ENCODE measurements at places on chromosomes 2 and 18.

DNA sequence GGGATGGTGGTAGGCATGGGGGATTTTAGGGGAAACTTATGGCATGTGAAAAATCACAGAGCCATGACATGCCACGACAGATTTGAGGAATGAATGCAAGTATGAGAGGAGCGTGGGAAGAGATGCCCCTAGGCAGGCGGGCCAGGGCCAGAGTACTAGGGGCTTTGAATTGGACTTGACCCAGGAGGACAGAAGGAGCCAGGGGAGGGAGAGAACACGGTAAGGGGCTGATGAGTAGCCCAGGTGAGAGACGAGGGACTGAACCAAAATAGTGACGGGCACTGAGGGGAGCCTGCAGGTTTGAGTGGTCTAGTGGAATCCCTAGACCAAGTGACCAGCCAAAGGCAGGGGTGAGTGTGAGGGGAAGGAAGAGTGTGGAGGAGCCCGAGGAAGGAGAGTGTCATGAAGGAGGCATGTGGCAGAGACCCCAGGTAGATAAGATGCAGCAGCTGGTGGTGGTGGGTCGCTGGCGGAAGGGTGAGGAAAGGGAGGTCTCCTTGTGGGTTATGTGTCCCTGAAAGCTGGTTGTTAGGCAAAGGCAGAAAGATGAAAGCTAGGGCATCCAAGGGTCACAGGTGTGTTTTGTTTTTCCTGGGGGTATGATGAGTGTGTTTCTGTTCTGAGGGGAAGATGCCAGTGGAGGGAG, 48.7 kb downstream of the ZBTB7C start:
- DNase-seq, result no peak

DNA sequence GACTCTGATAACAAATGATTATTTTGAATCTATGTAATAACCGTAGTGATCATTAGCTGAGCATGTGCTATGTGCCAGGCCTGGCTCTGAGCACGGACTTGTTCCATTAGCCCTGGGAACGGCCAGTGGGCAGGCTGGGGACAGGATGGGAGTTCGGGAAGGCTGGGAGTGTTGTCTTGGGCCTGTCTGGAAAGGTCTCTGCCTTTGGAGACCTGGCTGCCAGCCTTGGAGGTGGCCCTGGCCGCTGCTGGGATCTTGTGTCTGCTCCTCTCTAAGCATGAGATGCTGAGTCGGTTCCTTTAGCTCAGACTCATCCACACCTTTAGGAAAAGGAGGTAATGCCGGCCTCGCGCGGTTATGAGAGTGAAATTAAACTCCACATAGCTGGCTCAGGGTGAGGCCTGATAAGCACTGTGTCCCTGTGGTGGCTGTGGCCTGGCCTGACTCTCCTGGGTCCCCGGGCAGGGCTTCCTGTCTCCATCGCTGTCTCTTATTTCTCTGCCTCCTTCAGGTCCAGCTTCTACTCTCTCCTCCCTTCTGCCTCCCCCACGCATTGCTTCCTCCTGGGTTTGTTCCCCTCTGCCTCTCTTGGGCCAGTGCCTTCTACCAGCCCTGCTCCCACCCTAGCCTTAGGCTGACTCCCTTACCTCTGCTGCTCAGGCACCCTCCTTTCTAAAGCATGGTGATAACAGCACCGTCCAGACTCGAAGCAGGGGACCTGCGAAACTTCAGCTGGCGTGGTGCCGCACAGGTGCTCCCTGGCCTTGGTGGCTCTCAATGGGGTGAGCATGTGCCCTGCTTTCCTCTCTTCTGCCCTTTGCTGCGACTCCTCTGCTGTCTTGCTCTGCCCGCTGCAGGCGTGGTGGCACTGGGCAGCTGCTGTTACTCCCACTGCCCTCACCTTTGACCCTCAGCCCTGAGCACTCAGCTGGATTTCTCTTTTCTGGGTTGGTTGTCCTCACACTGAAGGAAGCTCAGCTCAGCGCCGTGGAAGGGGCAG, 41.8 kb downstream of the NCK2 start:
- no peak for DNase-seq

GRCh38 chr18:58097907-58098166, 53.8 kb downstream of the NEDD4L start:
- no peak for DNase-seq

DNA sequence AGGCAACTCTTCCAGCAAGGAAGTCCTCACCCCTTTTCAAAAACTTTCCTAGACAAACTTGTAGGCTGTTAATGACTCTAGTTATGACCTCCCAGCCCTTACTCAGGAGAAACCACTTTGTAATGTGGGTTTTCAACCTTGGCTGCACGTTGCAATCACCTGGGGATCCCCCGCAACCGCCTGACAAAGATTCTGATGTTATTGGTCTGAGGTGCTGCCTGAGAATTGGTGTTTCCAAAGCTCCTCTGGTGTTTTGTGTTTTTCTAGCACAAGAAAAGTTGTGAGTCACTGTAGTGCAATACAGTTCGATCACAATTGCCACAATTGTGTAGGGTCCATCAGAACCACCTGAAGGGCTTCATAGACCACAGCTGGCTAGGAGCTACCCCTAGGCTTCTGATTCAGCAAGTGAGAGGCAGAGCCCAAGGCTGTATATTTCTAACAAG, 121.6 kb downstream of the SP100 start:
- no peak for DNase-seq

DNA sequence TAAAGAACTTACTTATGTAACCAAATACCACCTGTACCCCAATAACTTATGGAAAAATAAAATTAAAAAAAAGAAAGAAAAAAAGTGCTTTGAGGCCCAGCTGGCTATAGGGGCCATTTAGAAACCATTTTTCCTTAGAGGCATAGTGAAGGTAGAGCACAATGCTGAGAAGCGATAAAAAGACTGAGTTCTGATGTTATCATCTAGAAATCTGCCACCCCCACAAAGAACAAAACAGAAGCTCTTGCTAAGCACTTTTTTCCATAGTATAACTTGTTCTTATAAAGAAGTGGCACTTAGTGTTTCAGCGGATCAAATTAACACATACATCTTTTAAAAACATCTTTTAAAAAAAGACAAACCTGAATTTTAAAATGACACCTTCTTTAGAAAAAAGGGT, 51.4 kb downstream of the ICOS start:
- no peak for DNase-seq

DNA sequence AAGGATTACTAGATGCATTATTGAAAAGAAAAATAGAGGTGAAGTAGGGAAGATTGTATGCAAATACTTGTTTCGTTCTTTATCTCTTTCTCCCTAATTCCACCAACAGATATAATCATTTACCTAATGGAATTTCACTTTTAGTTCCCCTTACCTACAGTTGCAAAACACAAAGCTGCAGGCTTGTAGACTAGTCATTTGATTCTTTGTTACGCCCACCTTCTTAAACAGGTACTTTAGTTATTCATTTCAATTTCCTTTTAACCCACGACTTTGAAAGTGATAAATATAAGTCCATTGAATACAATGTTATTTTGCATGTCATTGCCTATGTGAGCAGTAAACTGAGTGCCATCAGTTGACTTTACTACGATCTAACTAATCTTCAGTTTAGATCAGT, 3.9 kb upstream of the HRH4 start:
- DNase-seq, result no peak

DNA sequence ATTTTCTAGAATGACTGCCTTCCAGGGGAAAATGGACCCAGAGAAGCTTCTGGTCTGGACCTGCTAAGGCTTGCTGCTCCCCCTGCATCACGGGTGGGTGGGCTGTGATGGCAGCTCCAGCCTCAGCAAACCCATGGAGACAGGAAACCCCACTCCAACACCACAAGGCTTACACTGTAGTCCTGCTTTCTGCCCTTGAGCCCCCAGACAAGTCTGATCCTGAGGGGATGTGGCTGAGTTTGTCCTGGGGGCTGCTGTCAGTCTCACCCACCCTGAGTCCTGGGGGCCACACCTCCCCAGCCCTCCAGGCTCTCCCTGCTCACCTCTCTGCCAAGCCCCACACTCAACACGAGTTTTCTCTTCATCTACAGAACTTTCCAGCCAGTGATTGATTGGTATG, 279.4 kb downstream of the EIPR1 start:
- DNase-seq, result no peak

GRCh38 chr2:28868611-28869010, 1.5 kb downstream of the TRMT61B start:
- DNase-seq, result no peak

DNA sequence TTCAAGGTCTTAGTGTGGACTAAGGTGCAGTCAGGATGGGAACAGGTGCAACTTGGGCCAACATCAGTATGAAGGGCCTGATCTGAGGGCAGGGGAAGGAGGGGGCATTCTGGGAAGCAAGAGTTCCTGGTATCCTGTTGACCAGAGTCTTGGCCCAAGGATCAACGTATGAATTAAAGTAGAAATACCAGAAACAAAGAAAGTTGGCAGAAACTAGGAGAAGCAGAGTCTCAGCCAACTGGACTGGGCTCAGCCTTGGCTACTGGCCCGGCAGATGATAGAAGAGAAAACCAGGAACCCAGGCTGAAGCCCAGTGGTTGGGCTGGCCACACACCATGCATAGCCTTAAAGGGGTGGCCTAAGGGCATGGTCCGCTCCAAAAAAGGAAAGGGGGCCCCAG, 2.3 kb downstream of the CETN1 start:
- no peak for DNase-seq

GRCh38 chr2:16257322-16258028, 317.1 kb downstream of the MYCN start:
- DNase-seq, result no peak

- peak; percentile 27 for DNase-seq
These were observed 249.7 kb upstream of the NCKAP5 start for GRCh38 chr2:133817680-133818566.

- DNase-seq, result no peak
These were observed 169.7 kb upstream of the GLI2 start for GRCh38 chr2:120565929-120566328.

Measured in HuH-7.5 (cell line).